SHP77 treated with DMSO at 0.1 percent for 48 hours (cell line): ENCODE measurements at places on chromosomes 2 and 18.

- no peak for DNase-seq
Observed at GRCh38 chr18:48308027-48308635, 101.1 kb downstream of the ZBTB7C start.

DNA sequence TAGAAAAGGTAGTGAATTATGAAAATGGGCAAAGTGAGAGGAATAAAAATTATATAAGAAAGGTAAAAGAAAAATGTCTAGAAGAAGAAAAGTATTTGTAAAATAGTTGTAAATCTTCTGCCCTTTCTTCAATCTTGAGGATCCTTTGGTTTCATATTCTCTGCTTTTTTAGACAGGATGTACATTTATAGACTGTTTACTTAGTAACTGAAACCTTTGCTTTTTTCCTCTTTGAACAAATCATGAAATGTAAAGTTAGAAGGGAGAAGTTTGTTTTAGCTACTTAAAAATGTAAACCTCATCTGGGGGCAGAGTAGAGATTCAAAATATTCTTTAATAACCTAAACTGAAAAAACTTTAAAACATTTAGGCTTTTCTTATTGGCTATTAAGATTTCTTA, 150.4 kb upstream of the ITGA4 start:
- no peak for DNase-seq

GRCh38 chr2:176126929-176127773, 2.4 kb upstream of the HOXD8 start:
- no peak for DNase-seq

DNA sequence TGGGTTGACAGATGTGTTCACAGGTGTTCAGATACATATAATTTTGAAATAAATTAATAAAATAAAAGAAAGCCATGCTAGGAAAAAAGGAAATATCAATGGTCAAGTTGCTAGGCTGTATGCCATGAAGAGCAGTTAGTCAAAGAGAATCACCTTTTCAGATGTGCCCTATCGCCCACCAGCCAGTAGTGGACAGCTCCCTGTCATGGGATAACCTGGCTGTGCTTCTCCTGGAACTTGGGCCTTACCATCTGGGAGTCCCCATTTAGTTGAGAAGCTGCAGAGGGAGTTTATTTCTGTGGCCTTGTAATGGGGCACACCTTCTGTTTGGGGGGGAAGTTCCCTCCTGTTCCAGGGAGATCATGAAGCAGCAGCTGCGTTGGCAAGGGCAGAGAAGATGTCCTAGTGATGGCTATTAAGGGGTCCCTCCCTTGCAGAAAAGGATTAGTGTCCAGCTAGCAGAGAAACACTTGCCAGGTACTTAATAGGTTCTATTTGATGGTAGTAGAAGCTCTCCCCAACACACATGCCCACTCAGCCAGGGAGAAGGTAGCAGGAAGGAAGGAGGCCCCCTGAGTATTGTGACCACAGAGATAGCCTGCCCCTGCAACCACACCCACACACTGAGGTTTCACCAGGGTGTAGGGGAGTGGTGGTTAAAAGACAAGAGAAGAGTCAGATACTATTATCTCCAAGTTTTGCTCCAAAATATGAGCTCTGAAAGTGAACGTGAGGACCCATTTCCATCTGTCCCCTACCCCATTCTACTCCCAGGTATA, 117.7 kb downstream of the B3GNT2 start:
- DNase-seq, result no peak

- no peak for DNase-seq
Observed at GRCh38 chr2:3159782-3160545, 217.7 kb downstream of the EIPR1 start.

DNA sequence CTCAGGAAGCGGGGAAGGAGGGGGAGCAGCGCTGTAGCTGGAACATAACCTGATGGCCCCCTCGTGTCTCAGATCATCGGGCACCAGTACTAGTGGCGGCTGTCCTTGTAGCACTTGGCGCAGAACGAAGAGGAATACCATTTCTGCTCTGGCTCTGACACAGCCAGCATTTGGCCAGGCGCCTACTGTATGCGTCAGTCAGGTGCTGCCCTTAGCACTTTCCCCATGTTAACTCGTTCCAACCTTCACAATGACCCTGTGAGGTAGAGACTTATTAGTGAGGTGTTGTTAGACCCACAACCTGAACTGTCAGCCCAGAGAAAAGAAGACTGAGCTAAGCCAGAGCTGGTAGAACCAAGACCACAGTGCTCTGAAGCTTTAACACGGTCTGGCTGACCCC, 47.7 kb upstream of the EML6 start:
- DNase-seq, result no peak

- no peak for DNase-seq
Observed at GRCh38 chr2:53091183-53091582, 676.4 kb upstream of the CHAC2 start.

DNA sequence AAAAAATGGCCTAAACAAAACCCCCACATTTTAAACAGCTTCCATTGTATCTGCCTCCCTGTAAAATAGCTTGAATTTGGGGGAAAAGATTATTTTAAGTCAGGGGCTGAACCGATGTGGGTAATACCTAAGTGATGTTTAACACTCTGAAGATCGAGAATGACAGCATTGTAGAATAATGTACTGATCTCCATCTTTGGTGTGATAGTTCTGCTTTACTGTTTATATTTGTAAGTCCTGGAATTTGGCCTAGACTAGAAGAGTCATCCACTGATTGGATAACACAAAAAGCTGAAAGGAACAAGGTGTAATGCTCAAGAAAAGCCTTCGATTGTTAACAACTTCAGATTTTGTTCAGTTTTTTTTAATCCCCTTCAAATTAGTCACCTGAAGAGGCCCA, 53.8 kb upstream of the CCDC68 start:
- DNase-seq, result no peak

GRCh38 chr2:84701880-84702279, 179.0 kb downstream of the TRABD2A start:
- no peak for DNase-seq

GRCh38 chr2:241035142-241035817, 36.9 kb downstream of the SNED1 start:
- DNase-seq, result no peak

- no peak for DNase-seq
Observed at GRCh38 chr2:63545023-63545422, 43.3 kb downstream of the WDPCP start.

GRCh38 chr18:13538630-13539029, 187.7 kb downstream of the FAM210A start:
- no peak for DNase-seq

DNA sequence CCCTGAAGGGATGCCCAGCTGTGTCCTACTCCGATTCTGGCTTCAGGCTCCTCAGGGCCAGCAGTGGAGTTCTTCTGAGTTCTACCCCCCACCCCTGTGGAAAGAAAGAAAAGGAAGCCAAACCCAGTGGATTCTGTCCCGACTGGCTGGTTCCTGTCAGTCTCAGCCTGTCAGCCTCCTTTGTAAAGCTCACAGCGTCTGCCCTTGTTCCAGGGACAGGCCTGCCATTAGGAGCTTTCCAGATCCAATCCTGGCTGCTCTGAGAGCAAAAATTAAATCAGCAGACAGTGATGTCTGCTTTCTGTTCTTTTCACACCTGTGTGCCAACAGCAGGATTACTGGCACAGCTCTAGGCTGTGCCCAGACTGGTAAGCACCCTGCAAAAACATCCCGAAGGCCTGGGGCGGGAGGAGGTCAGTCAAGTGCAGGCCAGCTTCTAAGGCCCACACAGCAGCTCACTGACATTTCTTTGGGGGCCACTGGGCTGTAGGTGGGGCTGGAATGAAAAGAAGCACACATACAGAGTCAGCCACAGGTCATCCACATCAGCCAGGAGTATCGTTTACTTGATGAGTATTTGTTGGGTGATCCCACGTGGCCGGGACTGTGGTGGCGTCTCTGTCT, 69.1 kb downstream of the EHD3 start:
- DNase-seq, result no peak
